ENCODE measurements at places on chromosomes 2 and 18. TPM values are rescaled to one million over a fixed set of nuclear protein-coding genes. Genes with fewer than 3 reads are reported as not detected.

- DNase-seq: no peak
These were observed 3.5 kb upstream of the B3GNT7 start for GRCh38 chr2:231391981-231392380.

GRCh38 chr2:146952696-146953095 is 892.1 kb upstream of the ACVR2A start:
- DNase-seq: no peak

DNA sequence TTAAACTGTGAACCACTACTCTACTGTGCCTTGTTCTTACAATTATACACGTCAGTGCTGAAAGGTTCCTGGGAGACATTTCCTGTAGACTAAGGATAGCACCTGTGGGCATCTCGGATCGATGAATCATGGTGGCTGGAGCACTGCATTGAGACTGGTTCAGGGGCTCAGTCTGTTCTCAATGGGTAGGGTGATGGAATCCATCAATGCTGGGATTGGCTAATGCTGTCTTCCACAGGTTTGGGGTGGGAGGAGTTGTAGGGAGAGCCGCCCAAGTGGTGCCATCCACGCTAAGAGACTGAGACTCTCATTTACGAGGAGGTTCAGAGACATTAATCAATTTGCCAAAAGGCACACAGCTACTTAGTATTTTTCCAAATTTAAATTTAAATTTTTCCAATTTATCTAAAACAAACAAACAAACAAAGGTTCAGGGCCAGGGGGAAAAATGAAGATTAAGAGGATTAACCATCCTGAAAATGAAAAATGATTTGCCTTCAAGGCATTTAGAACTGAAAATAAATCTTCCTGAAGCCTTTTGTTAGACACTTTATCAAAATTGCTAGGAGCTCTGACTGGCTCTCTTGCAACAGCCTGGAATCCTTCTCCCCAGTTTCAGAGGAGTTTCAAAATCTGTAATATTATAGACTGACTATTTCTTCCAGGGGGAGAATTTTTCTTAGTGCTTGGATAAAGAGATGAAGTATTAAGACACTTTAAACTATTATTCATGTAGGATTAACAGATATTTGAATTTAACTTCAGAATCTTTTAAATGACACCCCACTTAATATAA is 359.2 kb downstream of the TGIF1 start:
- DNase-seq: no peak

Gene DPYSL5
- total RNA-seq: 0.93 TPM

- no peak for DNase-seq
These were observed 30.1 kb upstream of the PNO1 start for GRCh38 chr2:68127358-68128242.

Gene CCDC150
- total RNA-seq: 23.5 TPM

Gene SLC4A3
- 0.75 TPM for total RNA-seq

DNA sequence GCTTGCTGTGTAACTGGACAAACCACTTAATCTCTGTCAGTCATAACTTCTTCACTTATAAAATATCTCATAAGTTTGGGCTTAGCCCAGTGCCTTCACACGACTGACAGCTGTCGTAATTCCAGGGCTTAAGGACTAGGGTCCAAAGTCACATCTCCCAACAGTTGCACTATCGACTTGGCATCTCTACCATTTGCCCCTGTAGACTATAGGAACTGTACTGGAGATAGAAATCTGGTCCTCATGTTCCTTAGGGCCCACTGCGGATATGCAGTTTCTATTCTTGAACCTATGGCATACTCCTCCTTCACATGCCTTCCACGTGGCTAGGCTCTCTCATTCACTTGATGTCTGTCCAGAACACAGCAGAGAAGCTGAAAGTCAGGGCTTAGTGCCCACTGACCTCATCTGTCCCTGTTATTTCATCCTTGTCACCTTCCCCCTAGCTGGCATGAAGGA is 2.7 kb downstream of the ABHD1 start:
- no peak for DNase-seq

DNA sequence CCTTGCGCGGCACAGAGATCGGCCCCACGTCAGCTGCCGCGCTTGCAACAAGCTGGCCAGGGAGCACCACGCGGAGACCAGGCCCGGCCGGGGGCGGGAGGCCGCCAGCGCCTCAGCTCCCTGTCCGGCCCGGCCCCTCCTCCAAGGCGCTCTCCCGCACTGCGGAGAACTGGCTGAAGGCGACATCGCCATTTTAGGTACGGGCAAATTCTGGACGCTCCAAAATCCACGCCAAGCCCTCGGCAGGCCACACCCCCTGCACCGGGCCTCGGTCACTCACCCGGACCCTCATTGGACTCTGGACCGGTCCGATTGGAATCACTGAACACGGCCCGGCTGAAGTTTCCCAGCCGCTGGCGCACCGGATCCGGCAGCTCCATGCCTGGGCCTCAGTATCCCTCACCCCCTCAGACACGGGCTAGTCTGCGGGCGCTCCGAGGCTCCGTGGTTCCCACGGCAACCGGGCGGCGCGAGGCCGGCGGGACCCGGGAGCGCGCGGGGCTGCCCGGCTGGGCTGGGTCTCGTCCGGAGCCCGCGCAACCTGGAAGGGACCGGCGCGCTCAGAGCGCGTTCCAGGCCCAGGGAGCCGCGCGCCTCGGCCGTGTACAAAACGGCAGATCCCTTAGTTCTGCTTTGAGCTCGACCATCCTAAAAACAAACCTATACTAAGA is at the start of gene TMEM17:
TSS of gene TMEM17 (minus strand) at position 446 of the 671 bp plus-strand sequence. CDS start at position 380, 66 bp downstream.
- DNase-seq: peak; percentile 92

- no peak for DNase-seq
These were observed 5.2 kb downstream of the PROC start for GRCh38 chr2:127423478-127423843.

- DNase-seq: no peak
These were observed 172.1 kb downstream of the SETBP1 start for GRCh38 chr18:44852818-44853217.

DNA sequence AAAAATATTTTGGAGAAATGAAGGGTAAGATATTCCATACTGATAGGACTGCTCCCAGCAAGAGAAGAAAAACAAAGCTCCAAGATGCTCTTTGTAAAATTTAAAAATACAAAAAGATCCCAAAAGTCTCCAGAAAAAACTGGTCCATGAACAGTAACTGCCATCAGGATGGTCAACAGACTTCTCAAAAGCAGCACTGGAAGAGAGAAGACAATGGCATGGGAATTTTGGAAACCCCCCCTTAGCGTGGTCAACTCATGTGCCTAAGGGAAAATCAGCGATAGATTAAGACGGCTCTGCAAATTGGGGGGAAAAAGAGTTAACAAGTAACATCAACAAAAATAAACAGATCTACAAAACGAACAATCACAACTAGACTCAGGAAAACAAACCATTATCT is 23.6 kb downstream of the B4GALT6 start:
- DNase-seq: no peak

Gene VWA3B
- total RNA-seq: not detected

Gene COLEC11
- total RNA-seq: 5.2 TPM

DNA sequence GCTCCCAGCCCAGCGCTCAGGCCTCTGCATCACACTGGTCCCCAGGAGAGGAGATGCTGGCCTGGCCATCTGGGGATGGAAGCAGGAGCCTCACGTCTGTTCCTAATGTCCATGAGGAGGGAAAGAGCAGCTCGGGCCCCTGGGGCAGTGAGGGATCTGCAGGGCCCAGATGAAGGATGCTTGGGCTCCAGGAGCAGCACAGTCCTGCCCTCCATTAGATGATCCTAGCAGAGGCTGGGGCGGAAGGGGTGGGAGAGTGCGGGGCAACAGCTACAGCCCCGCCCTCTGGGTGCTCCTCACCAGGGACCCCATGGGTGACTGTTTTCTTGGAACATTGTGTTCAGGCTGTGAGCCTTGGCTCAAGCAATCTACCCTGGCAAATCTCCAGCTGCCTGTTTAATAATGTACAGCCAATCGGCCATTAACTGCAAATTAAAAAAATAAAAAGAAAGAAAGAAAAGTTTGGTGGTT is 49.7 kb downstream of the TNS1 start:
- DNase-seq: no peak

GRCh38 chr2:128329607-128330006 is 10.9 kb upstream of the HS6ST1 start:
- no peak for DNase-seq
